ENCODE measurements at places on chromosomes 5 and 9.

GRCh38 chr5:149583394-149583793 is 2.1 kb downstream of the ARHGEF37 start:
- no peak for DNase-seq

GRCh38 chr9:84002344-84002743 is 21.7 kb downstream of the RMI1 start:
- no peak for DNase-seq

DNA sequence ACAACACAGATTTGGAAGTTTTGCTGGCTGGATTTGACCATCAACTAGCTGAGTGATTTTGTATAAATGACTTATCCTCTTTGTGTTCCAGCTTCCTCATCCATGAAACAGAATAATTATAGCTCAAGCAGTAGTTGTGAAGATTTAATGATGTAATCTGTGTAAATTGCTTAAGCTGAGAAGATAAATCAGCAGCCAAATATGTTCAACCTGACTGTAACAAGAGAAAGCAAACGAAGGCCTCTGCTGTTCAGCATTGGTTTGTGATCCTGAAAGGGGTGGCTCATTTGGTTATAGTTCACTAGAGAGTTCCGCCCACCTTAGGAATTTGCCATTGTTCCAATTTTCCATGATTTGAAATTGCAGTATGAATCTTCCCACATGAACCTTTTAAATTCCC is 75.7 kb upstream of the CCDC112 start:
- DNase-seq, result no peak

- DNase-seq, result no peak
These were observed 329.9 kb downstream of the KIF4B start for GRCh38 chr5:155343468-155343867.

DNA sequence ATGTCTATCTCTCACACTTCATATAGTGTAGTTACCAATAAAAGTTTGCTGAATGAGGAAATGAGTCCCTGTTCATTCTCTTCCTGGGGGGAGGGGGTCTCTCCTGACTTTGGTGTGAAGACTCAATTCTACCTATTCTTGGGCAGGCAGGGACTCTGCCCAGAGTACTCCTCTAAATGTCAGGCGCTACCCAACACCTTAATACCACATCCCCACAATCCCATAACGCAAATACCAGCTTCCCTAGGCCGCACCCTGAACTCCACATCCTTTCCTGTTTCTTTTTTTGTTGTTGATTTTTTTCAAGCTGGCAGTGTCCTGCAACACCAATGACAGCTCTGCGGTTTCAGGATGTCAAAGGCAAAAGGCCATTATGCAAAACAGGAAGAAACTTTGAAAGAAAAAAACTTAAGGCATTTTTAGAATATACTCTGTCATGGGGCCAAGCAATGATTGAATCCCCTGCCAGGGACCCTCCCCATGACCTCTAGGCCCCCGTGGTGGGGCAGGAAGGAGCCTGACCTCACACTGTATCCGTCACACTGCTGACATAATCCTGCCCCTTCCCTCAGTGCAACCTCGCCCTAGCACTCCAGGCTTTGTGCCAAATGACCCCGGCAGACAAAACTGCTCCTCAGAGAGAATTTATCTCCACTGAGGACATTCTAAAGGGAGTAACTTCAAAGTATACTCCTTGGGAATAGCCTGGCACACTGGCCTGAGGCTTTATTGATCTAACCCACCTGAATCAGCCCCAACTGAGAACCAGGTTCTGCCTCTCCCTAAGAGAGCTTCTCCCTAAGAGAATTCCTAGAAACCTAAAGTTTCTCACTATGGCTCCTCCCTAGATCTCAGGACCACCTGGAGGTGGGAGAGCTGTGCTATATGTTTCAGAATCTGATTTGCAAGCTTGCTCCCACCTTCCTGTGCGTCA is 8.0 kb downstream of the B4GALT1 start:
- DNase-seq, result no peak

- DNase-seq, result peak; percentile 14
These were observed 63.1 kb downstream of the CXXC5 start for GRCh38 chr5:139711067-139711905.

- no peak for DNase-seq
These were observed 35.0 kb upstream of the DMRT1 start for GRCh38 chr9:806285-807156.

- no peak for DNase-seq
These were observed 82.6 kb downstream of the PRELID2 start for GRCh38 chr5:145752534-145752933.

GRCh38 chr5:67306965-67307607 is 110.5 kb upstream of the CD180 start:
- DNase-seq, result no peak

- no peak for DNase-seq
These were observed 37.8 kb upstream of the KIF2A start for GRCh38 chr5:62268234-62268633.

- DNase-seq, result no peak
These were observed 38.1 kb upstream of the SSBP2 start for GRCh38 chr5:81789033-81789432.

DNA sequence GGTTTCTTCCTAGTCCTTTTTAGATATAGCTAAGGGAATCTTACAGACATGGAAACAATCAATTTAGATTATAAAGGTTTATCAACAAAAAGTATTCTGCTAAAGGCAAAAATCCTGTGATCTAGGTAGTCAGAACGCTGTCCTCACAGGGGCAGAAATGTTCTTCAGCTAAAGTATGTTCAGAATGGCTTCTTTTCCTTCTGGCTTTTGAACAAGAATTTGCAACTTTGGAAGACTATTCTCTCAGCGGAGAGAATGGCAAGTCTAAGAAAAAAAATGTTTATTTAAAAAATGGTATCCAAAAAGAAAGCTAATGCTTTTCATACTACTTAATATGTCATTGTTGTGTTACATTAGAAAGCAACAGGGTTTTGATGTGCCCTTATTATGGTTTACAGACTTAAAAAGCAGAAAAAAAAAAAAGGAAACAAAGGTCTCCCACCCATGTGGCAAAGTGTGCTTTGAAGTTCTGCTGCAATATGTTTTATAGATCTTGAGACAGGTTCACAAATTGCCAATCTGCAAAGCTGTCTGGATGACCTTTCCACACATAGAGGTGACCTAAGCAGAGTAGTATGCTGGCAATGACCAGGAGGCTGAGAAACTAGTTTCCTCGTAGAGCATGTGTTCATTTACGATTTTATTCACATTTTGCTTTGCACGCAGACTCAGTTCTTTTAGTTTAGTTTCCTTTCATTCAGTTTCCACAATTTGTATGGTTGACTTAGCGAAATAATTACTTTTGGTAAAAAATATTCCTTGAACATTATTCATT is 45.1 kb upstream of the PJA2 start:
- no peak for DNase-seq

DNA sequence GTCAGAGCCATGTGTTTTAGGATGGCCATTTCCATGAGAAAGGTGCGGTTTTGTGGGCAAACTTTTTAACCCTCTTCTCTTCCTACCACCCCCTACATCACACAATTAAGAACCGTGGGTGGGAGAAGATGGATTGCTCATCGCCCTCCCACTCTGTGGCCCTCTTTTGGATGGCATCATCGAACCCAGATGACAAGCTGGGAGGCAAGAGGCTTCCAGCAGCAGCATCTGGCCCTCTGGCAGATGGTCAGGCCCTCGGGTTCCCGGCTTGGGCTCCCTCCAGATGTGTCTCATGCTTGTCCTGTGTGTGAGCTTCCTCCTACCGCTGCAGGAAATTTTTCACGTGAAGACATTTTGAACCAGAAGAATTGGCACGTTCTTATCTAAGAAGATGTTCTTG is 199.9 kb downstream of the EBF1 start:
- no peak for DNase-seq

DNA sequence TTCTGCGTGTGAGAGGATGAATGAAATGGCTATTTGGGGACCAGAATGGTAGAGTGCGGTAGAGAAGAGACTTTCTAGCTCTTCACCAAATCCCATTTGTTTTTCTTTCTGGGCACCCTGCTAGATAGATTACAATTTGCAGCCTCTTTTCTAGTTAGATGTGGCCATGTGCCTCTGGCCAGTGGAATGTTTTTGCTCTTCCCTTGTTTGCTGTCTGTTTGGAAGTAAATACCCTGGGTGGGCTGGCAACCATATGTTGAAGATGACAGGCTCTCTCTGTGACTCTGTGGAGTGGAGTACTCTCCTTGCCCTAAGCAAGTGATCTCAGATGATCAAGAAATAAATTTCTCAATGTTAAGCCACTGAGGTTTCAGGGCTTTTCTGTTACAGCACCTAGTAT is 12.9 kb downstream of the GNG10 start:
- no peak for DNase-seq

DNA sequence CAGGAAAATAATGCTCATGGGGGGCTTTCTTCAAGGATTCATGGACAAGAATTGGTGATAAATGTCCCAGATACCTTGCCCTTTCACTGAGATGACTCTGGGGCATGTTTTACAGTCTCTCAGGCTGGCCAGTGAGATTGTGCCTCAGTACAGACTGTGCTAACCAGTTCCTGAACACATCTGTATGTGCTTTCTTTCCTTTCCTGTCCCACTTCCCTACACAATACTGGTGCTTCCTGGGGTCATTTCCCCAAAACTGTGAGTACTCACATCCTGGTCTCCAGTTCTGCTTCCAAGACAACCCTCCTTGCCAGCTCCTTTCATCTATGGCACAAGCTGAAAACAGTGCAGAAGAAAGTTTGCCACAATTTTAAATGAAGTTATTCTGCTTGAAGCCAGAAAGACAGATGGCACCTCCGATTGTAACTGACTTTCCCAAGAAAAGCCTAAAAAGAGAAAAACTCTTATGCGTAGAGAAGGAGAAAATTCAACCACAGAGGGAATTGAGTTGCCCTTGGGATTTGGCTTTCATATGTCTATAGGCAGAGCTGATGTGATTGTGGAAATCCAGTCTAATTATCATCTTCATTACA is 134.7 kb downstream of the DRD1 start:
- DNase-seq, result no peak

GRCh38 chr5:134526483-134527155 is 1.1 kb downstream of the JADE2 start:
- peak; percentile 20 for DNase-seq

DNA sequence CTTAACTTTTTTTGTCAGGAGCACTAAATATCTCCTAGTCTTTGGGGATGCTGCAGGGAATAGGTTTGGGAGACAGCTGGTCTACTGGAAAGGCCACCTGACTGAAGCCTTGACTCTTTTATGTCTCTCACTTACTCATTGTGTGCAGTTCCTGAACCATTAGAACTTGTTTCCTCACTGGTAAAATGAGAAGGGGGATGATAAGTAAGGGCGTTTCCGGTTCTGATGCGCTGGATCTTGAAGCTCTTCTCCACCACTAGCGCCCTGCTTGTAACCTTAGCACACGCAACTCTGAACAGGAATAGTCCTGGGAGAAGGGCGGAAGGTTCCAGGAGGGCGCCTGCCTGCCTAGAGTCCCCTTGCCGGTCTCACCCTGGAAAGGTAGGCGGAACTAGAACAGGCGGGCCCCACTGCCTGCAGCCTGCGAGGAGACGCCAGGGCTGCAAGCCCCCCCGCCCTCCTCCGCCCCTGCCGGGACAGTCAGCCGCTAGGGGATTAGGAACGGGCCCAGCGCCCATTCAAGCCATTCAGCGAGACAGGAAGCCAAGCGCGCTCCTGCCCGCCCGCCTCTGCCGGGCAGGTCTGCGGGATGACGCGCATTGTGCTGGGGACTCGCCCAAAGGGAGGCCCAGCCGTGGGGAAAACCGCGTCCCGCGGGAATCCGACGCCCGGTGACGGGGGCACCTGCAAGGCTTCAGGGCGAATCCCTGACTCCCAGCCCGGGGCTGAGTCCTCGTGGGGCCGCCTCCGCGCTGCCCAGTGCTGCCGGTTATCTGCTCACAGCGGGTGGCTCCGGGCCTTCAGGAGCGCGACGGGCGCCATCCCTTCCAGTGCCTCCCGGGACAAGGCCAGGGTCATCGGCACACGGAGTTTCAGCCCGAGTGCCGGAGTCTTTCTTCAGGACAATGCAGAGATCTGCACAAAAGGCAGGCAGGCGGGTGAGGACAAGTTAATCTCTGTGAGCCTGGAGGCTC is 44.0 kb upstream of the XPA start:
- no peak for DNase-seq

DNA sequence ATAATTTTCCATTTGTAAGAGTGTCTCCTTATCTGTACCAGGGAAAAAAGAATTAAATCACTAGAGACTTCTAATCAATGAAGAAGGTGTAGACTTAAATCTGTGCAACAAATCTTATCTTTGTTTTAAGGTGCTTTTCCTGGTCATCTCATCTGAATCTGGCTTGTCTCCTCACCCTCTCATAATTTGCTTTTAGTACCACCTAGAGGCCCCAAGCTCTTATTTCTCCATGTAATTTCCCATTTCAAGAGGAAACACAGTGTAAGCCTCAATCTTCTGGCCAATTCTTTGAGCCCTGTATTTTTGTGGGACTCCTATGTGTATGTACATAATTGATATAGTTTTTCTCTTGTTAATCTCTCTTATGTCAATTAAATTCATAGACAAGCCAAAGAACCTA is 1975.3 kb upstream of the CDH6 start:
- DNase-seq, result no peak

DNA sequence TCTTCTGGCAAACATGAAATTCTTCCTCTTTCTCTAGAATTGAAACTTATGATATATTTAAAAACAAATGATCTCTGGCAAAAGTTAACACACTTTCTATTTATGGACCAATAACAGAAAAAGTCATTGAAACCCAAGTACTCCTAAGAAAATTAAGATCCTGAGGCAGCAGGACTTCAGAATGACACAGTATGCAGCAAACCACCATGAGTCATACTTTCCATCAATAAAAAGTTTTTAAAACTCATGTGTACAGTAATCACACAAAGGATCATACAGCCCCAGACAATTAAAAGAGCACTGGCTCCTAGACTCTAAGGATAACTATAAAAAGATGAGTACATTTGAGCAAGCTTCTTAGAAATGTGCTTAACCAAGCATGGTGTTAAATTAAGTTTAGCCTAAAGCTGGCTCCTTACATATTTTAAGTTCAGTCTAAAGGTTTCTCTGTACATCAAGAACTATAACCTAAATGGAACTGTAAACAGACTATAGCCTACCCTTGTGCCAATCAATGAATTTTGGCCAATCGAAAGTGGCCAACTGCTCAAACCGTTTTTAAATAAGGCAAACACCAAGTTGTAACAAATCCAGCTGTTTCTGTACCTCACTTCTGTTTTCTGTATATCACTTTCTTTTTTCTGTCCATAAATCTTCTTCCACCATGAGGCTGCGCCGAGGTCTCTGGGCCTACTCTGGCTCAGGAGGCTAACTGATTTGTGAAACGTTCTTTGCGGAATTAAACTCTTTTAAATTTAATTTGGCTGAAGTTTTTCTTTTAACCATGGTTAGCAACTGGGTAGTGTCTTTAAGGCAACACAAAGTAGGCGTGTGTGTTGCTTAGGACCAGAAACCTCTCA is 232.1 kb upstream of the PIK3R1 start:
- no peak for DNase-seq

- no peak for DNase-seq
These were observed 80.6 kb downstream of the FBXO4 start for GRCh38 chr5:42005561-42006153.

DNA sequence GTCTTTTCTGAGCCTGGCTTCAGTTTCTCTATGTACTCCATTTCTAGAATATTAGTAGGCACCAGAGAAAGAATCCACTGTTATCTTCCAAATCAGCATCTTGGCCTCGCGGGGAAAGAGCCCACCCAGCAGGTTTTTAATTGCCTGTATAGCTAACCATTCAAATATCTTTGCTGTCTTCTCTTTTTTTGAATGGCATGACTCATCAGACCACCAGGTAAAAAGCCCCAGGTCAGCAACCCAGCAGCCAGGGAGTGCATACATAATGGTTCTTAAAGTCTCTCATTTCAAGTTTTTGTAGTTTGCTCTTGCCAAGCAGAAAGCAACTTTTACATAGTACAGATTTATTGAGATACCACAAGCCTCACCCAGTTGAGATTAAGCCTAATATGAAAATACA is 50.7 kb downstream of the TMEM167A start:
- no peak for DNase-seq

GRCh38 chr5:115601701-115602590 is at the start of gene TICAM2:
Gene TICAM2, minus strand, starts transcription at chr5:115602479. Its CDS starts 21,223 bp downstream, at chr5:115581256.
- DNase-seq, result no peak

Data from stimulated activated CD8-positive, alpha-beta memory T cell treated with anti-CD3 and anti-CD28 coated beads, Interleukin-4, amount 100 ng/mL, for 4 hours (primary cell).